ENCODE measurements at places on chromosomes 4 and X.
A peak's percentile ranks its signal among the peaks of the same experiment; 100 is the strongest.

- no peak for DNase-seq
Observed at GRCh38 chr4:20095805-20096541, 155.7 kb upstream of the SLIT2 start.

DNA sequence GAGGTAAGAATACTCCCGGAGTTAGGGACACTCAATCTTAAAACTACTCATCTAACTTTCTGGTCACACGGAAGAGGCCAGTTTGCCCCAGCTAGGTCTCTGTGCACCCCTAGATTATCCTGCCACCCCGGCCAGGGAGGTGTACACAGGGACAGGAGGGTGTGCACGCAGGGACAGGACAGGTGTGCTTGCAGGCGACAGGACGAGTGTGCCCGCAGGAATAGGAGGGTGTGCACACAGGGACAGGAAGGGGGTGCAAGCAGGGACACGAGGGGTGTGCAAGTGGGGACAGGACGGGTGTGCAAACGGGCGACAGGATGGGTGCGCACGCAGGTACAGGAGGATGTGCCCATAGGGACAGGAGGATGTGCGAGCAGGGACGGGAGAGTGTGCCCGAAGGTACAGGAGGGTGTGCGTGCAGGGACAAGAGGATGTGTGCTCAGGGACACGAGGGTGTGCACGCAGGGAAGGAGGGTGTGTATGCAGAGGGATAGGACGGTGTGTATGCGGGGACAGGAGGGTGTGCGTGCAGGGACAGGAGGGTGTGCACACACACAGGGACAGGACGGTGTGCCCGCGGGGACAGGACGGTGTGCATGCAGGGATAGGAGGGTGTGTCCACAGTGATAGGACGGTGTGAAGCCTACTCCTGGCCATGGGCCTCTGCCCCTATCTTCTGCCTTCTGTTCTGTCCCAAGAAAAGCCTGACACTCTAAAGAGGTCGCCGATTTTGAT, 4.1 kb downstream of the TMEM271 start:
- no peak for DNase-seq

DNA sequence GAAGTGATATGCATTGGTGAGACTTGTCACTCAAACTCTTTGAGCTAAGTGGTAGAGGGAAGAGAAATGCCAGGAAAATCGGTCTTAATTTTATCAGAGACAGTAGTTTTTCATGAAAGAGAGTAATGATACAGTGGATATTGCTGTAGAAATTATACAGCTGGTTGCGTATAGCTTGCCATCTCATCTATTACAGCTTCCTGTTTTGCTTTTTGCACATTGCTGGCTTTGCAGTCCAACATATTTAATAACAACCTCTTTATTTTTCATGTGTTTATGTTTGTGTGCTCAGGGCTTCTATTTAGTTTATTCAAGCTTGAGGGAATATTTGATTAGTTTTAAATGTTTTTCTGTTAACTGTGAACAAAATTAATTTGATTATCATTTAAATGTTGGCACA, 11.5 kb downstream of the SMAD1 start:
- DNase-seq, result no peak

GRCh38 chrX:138982365-138982764, 270.8 kb upstream of the FGF13 start:
- DNase-seq, result no peak

GRCh38 chrX:49767236-49767635, 61.9 kb upstream of the PAGE4 start:
- no peak for DNase-seq

DNA sequence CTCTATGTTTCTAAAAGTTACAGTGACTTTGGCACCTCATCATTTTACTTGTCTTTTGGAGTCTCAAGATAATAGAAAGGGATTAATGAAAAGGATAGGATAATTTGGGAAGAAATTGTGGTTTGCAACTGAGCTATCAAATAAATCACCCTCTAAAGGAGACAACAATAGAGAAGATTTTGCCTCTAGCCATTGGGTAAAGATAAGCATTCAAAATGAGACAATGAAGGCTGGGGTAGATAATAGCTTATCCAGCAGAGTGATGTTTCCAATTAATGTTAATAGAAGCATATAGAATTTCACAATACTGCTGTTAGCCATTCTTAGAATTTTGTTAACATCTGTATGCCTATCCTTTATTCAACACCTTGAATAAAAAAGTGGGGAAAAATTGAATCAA, 1177.6 kb downstream of the ADGRL3 start:
- no peak for DNase-seq

DNA sequence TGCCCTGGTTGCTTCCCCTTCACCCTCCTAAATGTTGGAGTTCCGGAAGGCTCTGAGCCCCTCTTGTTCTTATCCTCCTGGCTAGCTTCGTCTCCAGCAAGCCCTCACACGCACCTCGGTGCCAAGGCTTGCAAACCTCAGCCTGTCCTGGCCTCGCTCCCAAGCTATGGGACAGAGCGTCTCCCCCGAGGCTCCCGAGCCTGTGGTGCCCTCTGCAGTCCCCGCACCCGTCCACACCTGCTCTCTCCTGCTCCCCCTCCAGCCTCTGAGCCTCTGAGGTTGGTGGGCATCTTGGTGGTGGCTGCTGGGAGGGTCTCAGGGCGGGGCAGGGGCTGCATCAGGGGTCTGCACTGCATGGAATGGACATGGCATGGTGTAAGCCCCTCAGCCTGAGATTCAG, 63.2 kb downstream of the TRMT44 start:
- no peak for DNase-seq

- peak; percentile 69 for DNase-seq
Observed at GRCh38 chrX:1462596-1463251, 10.0 kb upstream of the ASMTL start.

DNA sequence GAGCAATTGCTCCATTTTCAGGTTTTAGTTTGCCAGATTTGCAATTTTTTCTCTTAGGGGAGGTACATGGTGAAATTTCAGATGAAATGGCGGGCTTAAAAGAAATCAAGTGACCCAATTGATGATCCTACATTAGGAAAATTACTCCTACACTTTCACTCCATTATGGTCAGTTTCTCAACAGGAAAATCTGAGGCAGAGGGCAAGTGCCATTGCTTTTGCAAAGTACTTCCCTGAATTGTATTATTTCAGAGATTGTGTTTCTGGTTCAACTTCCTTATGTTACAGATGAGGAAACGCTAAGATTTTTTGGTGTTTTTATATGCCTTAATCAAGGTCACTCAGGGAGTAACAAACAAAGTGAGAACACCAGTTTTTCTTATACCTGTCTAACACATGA, 302.2 kb downstream of the ARAP2 start:
- no peak for DNase-seq

GRCh38 chr4:182139491-182139890, 103.7 kb upstream of the TENM3 start:
- DNase-seq, result no peak

DNA sequence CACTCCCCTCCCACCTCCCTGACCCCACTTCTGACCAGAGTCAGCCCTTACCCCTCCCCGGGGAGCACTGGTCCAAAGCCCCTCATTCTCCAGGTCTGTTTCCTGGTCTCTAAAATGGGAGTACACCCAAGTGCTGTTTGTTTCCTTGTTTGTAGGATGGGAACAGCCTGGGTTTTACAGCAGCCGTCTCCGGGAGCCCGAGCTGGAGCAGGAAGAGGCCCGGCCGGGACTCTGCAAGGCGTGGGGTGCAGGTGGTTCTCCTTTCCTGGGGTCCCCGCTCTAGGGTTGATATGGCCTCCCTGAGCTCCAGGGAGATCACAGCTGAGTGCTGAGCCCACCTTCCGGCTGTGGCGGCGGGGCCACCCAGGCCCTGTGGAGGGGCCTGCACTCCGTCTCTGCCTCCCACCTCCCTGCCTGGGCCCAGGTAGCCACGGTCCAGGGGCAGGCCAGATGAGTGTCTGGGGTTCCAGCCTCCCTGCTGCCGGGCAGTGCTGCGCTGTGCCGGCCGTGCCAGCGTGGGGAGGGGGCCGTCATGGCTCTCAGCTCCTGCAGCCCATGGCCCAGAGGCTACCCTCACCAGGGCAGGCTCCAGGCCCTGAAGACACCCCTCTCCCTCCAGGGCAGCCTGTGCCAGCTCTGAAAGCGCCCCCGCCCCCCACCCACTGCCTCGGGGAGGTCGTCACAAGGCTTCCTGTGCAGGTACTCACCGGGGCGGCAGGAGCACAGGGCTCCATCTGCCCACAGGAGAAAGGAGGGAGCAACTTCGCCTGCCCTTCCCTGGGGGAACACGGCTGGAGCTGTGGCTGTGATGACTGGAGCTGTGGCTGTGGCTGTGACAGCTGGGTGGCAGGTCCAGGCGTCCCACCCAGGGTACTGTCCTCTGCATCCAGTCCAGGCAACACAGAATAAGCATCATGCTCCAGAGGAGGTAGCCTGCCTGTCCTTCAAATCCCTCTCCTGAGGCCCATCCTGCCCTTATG, 98.8 kb downstream of the ADRA2C start:
- DNase-seq, result no peak

DNA sequence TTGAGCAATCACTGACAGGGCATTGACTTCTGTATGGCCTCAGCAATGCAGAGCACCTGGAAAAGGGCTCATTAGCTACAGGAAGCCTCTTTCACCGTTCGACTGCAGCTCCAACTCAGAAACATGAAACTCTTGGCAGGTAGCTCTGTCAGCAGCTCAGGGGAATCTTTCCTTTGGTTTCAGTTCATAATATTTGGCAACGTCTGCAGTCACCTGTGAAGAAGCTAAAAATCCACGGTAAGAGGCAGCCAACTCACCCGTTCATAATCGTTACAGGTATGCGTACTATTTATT, 354.9 kb downstream of the CAMK2D start:
- no peak for DNase-seq

- DNase-seq, result no peak
Observed at GRCh38 chrX:3280706-3281105, 65.7 kb downstream of the MXRA5 start.

- no peak for DNase-seq
Observed at GRCh38 chrX:72382202-72382595, 76.5 kb upstream of the CITED1 start.

DNA sequence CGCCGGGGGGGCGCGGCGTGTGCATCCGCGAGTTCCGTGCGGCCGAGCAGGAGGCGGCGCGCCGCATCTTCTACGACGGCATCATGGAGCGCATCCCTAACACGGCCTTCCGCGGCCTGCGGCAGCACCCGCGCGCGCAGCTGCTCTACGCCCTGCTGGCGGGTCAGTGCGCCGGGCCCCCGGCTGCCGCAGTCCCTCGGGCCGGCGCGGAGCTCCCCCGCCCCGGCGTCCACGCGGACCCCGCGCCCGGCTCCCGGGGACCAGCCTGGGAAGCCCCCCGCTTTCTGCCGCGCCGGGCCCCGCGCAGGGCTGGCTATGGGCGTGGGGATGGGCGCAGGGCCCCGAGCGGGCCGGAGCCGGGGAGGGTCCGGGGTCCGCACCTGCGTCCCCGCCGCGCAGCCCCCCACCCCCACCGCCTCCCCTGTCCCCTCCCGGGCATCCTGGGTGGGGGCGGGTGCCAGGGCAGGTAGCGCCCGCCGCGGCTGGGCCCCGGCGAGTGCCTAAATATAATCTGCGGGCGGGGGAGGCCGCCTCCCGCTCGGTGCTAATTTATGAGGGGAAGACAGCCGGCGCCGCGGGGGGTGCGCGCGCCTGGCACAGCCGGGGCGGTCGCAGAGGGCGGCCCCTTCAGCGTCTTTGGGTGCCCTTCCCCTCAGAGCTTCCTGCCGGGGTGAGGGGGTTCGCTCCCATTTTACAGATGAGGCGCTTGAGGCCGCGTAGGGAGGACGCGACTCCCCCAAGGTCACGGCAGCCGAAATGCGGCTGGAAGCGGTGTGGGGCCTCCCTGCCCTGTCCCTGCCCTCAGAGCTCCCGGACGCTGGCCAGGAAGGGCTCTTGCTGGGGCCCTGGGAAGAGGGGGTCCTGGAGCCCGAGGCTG, 837 bp downstream of the NAT8L start:
- no peak for DNase-seq

DNA sequence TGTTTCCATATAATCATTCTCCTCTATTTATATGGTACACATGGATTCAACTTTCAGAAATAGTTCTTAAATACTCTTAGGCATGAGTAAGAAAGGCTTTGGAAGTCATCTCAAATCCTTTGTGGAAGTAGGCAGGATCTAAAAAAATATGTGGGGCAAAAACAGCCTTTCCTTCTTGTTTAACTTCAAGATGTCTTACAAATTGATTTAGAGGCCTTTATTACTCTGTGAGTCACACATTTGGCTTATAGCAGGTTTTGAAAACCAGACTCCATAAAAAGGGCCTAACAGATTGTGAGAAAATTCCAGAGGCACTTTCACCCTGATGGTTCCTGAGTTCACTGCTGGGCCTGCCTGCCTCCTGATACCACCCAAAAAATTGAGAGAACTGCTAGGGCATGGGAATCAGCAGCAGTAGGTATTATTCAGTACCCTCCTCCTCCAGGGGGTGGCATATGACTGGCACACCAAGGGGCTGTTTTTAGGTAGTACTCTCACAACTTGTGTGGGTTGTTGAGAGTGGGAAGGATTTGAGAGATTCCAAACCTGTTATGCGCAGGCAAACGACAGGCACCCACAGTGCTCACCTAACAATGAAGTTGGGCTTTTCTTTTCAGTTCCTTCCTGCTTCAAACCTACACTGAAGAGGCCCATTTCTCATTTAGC, 162.7 kb upstream of the MBNL3 start:
- DNase-seq, result no peak

- no peak for DNase-seq
Observed at GRCh38 chr4:149121023-149121404, 678.8 kb upstream of the NR3C2 start.

DNA sequence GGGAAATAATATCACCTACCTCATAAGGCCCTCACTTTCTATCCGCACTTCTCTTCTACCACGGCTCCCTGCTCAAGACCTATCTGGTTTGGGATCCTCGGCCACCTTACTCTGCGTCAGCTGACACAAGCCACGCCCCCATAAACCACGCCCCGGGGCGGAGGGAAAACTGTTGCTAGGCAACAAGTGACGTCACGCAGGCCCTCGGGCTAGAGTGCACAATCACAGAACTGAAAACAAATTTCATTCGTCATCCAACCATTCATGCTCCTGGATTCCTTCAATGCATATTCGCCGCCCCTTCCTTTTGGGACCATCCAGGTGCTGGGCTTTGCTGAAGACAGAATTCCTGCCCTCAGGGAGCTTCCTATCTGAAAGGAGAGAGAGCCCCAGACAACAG, 66.3 kb downstream of the SMC1A start:
- no peak for DNase-seq

GRCh38 chrX:68822641-68823410, 6.0 kb upstream of the EFNB1 start:
- DNase-seq, result peak; percentile 45

DNA sequence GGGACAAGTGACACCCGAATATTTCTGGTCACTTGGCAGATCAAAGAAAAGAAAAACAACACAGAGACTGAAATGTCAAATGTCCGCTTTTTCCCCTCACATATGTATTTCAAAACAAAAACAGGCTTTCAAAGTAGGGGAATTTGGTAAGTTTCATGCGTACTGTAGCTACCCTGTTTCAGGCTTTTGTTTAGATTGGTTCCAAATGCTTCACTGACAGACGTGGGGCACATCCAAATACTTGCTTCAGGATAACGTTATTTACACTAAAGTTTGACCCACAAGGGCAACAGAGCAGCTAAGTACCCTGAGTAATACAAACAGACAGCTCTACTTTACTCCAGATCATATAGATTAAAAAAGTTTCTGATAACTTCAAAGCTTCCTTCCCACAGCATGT, 804.5 kb upstream of the POU3F4 start:
- no peak for DNase-seq

All from NCI-H460 (cell line).